ENCODE measurements at places on chromosomes 5 and 9.

DNA sequence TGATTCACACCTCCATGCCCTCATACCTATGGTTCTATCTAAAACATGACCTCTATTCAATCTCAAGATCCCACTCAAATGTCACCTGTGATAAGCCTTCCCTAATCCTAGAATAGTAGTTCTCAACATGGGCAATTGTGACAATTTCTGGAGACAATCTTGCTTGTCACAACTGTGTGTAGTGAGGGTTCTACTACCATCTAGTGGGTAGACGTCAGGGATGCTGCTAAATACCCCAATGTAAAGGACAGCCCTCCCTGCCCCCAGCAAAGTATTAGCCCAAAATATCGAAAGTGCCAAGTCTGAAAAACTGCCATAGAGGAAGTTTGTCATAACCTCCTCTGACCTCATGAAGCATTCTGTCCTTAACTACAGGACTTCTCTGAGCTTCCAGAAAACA is 32.0 kb downstream of the TBCA start:
- no peak for DNase-seq

- no peak for DNase-seq
Observed at GRCh38 chr9:132551556-132551955, 30.9 kb upstream of the BARHL1 start.

DNA sequence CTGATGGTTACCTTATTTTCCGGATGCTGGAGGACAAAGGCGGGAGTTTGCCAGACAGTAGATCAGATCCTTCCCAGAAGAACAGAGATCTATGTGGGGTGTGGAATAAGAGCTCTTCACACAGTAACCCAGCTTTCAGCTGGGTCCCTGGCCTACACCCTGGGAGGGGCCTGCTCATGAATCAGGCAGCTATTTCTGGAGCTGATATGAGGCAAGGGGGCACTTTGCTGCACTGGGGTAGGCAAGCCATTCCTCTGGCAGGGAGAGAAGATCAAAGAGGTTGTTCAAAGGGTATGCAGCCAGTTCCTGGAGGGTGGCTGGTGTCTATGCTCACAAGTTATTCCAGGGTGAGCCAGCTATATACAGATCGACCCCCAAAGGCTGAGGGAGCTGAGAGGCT is 48.6 kb downstream of the CYSTM1 start:
- no peak for DNase-seq

- DNase-seq: no peak
Observed at GRCh38 chr9:73091909-73092308, 59.8 kb upstream of the ANXA1 start.

GRCh38 chr5:71658916-71659662 is 60.0 kb upstream of the CARTPT start:
- DNase-seq: no peak

- DNase-seq: no peak
Observed at GRCh38 chr5:96768708-96769251, 39.0 kb downstream of the ERAP1 start.

DNA sequence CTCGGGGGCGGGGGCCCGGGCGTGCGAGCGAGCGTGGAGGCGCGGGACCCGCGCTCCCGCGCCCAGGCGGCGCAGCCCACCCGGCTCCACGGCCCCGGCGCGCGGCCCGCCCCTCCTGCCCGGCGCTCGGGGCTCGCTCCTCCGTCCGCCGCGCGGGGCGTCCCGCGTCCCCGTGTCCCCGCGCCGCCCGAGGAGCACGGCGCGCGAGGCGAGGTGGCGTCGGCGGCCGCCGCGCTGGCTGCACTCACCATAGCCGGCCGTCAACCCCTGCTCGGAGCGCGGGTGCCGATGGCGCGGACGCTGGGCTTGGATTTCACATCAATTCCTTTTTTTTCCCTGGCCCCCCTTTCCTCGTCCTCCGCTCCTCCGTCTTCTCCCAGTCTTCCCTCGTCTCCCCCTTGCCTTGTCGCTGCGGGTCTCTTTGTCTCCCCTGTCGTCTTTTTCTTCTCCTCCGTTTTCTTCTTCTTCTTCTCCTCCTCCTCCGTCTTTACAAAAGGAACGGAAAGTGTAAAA is 494 bp downstream of the PTCH1 start:
- DNase-seq: no peak

DNA sequence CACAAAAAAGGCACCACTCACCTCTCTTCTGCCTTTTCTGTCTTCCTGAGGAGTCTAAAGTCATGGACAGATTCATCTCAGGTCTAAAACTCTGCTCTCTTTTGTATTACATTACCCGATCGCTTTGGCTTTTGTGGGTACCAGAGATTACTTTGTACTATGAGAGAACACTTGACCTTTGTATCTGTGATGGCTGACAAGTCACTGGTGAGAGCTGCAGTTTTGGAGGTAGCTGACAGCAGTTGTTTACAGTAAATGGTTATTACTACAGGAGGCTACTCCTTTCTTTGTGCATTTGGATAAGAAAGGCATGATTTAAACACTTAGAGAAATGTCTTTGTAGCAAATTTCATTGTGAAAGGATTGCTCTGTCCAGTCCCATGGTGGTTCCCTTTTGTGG is 307.3 kb downstream of the FBXL17 start:
- DNase-seq: no peak

GRCh38 chr5:111976705-111977435 is 219.9 kb upstream of the NREP start:
- no peak for DNase-seq

- DNase-seq: no peak
Observed at GRCh38 chr5:53331463-53331862, 149.0 kb upstream of the FST start.

DNA sequence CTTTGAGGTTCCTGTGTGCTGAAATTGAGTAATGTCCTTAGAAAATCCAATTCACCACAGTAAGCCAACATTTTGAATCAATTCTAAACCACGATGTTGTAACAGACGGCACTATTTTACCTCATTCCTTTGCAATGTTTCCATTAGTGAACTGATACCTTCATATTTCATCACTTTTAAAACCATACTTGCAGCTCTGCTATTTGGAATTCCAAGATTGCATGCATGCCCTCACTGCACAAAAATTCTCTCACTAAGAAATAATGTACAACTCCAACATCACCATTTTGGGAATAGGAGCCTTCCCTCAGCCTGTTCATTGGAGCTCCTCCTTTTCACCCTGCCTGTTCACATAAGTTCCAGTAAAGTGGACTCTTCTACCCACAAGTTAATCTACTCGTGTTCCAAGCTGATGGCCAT is 74.8 kb upstream of the TGFBR1 start:
- peak; percentile 66 for DNase-seq

DNA sequence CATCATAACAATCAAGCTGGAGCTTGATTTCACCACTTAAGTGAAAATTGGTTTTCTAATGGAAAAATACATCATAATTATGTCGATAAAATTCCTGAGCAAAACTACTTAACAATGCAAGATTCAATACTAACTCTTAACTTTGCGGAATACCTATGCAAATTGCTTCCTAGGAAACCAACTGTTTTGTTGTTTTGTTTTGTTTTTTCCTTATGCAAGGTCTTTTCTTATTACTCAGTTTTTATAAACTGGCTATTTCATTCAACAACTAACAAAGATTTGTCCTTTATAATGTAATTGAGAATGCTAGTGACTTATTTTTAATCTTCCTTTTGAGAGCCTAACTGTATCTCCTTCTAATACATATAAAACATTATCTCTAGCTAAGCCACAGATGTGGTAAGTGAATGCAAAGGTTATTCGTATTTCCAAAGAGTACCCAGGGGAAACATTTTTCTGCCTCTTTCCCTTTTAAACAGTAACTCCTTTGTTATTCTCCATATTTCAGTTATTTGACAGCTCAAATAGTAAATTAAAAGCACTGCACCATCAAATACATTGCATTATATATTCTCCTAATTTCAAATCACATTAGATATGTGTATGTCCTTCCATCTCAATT is 609.4 kb downstream of the SLCO4C1 start:
- DNase-seq: no peak

GRCh38 chr9:76638001-76638400 is 126.2 kb upstream of the PCA3 start:
- DNase-seq: no peak

GRCh38 chr5:141040093-141040770 is 10.9 kb upstream of the PCDHB1 start:
- DNase-seq: no peak

- DNase-seq: no peak
Observed at GRCh38 chr9:1042466-1042865, 7.7 kb upstream of the DMRT2 start.

DNA sequence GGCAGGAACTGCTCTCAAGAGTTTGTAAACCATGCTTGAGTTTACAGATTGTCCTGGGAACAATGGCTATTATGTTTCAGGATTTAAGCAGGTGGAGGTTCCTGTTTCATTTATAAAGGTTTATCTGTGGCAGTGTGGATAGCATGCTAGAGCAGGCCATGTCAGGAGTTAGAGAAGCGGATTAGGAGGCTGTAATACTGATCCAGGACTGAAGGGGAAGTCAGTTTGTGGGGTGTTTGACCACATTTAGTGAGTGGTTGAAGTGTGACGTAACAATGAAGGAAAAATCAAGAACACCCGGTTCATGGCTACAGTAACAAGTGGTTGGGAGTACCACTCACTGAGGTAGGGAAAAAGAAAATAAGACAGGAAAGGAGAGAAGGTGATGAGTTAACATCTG is 299.0 kb downstream of the TLR4 start:
- no peak for DNase-seq

- no peak for DNase-seq
Observed at GRCh38 chr9:130774183-130774582, 60.9 kb upstream of the ABL1 start.

- no peak for DNase-seq
Observed at GRCh38 chr5:181058786-181059296, 18.8 kb downstream of the BTNL9 start.

DNA sequence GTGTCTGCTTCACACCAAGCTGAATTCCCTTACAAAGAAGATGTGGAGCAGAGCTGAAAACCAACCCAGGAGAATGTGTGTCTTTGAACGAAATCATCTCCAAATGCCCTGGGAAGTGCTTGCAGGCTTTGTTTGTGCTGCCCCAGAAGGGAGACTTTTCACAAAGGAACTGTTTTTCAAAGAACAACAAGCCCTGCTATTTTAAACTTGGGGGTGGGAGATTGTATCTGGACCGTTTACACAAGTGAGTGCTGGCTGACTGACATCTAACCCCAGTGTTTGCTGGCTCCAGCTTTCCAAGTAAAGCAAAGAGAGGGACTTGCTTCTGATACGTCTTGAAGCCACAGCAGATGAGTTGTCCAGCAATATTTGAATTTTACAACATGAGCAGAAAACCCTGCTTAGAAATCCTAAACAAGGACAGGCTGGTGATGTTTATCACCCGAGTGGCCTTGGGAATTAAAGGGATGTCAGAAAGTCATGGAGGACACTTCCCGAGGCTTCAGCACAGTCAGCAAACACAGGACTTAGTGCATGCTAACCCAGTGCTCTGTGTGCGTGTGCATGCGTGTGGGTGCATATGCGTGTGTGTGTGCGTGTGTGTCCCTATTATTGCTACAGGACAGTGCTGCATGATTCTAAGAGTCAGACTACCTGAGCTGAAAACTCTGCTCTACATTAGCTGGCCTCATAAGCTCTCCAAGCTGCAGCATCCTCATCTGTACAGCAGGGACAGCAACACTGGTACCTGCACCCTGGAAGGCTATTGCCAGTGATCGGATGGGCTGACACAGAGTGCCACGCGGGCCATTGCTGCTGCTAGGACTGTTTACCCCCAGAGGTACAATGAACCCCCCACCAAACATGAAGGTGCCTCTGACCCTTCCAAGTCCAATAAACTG is 1.4 kb downstream of the ADAMTS12 start:
- no peak for DNase-seq

DNA sequence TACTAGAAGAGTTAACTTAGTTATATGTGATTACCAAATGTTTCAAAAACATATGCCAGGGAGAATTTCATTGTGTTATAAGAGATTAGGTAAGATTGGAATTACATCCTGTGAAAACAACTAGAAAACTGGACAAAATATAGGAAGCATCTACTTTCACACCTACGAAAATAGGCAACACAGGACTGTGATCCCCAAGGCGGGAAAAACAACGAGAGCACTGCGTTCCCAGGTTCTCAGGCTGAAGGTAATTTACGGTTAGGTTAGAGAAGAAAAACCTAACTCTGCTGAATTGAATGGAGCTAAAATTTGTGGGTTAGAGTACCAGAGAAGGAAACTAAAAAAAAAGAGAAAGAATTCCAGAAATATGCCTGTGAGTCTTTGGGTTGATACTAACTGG is 28.4 kb downstream of the ACOT12 start:
- no peak for DNase-seq

DNA sequence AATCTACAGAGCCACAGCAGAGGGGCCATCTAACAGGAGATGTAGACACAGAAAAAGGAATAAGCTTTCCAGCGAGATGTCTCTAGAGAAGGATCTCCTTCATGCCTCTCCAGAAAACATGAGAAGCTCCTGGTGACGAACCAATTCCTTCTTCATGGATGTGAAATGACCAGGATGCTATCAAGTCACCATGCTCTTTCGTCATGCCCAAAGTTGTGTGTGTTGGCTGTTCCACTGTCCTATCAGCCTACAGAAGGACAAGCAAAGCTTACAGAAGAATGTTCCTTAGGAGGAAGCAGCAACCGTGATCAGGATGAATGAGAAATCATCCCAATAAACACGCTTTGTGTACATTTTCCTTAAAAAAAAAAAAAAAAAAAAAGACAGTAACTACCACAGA is 54.4 kb downstream of the ALDH7A1 start:
- DNase-seq: no peak

DNA sequence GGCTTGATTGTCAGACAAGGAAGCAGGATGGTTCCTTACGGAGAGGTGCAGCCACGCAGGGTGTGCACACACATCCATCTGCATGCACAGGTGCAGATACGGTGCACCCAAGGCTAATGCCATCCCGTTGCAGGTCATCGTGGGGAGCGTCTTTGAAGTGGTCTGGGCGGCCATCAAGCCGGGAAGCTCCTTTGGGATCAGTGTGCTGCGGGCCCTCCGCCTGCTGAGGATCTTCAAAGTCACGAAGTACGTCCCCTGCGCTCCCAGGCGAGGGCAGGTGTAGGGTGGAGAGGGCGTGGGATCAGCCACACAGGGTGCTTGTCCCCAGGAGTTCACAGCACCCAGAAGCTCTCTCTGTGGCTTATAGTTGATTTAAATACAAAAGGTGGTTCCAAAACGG is 106.4 kb downstream of the CACNA1B start:
- DNase-seq: no peak

- DNase-seq: no peak
Observed at GRCh38 chr5:38607396-38607795, 51.0 kb upstream of the LIFR start.

- no peak for DNase-seq
Observed at GRCh38 chr5:105453216-105453807, 1890.7 kb upstream of the NUDT12 start.

DNA sequence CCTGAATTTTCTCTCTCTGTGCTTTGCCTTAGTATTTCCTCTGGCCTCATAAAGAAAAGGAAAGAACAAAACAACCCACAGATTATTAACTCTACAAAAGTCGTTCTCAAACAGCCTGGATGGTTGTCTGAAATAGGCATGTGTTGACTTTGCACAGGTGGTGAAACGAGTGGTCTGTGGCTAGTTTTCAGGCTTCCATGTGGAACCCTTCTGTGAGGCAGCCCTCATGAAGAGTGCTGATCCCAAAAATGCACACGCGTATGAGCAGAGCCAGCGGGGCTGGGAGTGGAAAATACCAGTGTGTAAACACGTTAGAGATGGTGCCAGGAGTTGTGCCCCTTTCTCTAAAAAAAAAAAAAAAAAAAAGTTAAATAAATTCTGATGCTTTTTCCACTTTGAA is 4.9 kb upstream of the PSAT1 start:
- no peak for DNase-seq

All from amniotic stem cell (primary cell).